ENCODE measurements at places on chromosomes 7 and 10.

GRCh38 chr10:90424730-90425129 is 433.1 kb downstream of the HTR7 start:
- no peak for DNase-seq

DNA sequence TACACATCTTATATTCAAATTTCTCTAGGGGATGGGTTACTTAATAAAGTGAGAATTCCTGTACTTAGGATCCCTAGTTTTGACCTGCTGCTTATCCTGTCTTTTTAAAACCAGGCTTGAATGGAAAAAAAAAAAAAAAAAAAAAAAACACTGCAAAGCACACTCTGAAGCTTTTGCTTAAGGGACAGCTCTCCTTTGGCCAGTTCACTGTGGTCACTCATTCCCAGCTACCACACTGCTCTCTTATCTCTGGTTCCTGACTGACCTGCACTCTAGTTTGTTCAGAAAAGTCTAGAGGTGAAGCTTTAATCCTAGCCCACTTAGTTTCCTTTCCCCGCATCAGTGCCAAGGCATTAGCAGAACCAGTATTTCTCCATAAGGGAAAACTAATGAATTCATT is 82.4 kb downstream of the CADPS2 start:
- DNase-seq: no peak

GRCh38 chr10:93875032-93875358 is 18.8 kb upstream of the SLC35G1 start:
- DNase-seq: no peak

DNA sequence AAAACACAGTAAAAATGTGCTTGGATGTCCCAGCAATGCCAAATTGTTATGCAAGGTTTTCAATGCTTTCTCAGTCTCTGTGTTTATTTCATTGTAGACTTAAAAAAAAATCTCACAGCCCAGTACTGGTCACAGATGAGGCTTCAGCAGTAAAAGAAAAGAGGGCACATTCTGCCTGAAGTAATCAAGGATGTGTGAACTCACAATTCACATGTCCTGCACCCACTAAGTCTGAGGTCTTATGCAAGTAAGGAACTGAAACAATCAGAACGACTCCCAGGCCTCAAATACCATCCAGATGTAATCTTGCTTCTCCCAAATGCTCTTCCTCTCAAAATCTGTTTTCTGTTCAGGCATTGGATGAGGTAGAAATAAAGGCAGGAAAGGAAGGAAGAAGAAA is 33.7 kb downstream of the ADRB1 start:
- no peak for DNase-seq

- DNase-seq: no peak
These were observed 25.6 kb downstream of the HERC4 start for GRCh38 chr10:68049289-68050078.

GRCh38 chr10:97140049-97140846 is 45.5 kb downstream of the SLIT1 start:
- no peak for DNase-seq

- DNase-seq: no peak
These were observed 435.4 kb downstream of the KIF20B start for GRCh38 chr10:90136731-90137316.

Measured in RWPE1 (cell line).